DMS79 treated with DMSO at 0.1 percent for 48 hours (cell line): ENCODE measurements at places on chromosomes 4 and X.

- DNase-seq: no peak
Observed at GRCh38 chr4:185227131-185227551, 17.7 kb downstream of the SNX25 start.

DNA sequence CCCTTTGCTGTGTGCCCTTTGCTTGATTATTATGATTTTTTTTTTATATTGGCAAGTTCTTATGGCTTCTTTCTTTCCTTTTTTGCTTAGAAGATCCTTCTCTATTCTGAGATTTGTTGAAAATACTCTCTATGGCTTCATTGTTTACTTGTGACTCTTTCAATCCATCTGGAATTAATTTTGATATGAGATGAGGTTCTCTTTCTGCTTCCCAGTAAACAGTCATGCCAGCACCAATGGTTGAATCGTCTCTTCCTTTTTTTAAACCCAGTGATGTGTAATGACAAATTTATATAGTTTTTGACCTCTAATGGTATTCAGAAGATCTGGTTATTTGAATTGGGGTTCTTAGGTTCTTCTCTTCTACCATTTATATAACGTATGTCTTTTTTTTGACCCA is 121.8 kb downstream of the ARHGAP10 start:
- no peak for DNase-seq

DNA sequence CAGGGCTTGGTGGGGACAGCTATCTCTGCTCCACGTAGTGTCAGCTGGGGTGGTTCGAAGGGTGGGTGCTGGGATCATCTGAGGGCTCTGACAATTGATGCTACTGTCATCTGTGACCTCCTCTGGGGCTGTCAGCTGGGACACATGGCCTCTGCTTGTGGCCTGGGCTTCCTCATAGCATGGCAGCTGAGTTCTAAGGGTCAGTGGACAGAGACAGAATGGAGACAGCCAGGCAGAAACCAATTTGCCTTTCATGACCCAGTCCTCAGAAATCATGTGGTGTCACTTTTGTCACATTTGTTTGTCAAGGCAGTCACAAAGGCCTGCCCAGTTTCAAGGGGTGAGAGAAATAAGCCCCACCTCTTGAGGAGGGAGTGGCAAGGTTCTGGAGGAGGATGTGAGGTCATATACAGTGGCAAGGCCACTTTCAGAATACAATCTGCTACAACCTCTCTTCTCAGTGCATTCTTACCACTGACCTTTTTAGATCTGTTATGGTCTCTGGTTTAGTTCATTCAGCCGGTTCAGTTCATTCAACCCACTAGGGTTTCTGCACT is 103.6 kb upstream of the BCOR start:
- DNase-seq: no peak

GRCh38 chrX:80663331-80663730 is 146.3 kb downstream of the BRWD3 start:
- DNase-seq: no peak

DNA sequence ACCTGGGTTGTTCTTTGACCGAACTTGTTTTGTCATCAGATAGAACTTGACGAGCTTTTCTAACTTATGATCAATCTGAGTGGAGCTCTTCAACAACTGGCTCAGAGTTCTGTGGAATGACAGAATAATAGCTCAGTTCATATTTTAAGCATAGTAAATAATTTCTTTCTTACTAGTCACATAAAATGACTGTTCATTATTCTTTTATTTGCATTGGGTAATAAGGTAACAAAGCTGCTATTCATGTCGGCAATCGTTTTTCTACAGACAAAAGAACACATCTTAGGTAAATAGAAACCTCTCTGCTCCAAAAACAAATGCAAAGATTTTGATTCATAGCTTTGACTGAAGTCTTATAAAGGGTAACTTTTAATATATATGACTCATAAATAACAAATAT is 57.3 kb upstream of the CXCL8 start:
- DNase-seq: no peak

DNA sequence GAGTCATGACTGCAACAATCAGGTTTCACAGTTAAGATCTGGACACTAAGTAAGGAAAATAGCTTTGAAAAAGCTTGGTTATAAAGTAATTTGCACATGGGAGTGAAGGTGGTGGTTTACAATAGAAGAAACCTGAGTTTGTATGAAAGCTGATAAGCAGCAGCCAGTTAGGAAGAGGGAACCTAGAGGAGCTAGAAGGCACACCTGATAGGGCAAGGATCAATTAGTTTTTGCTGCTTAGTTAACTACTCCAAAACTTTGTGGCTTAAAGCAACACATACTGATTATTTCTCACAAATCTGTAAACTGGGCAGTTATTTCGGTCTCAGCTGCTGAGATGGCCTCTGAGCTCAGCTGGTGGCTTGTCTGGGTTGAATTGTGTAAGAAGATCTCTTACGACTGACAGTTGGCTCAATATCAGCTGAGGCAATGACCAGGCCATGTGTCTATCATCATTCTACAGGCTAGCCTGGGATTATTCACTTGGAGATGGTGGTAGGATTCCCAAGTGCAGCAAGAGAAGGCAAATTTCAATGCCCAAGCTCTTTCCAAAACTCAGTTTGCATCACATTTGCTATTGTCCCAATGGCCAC is 255.0 kb upstream of the PITX2 start:
- no peak for DNase-seq

DNA sequence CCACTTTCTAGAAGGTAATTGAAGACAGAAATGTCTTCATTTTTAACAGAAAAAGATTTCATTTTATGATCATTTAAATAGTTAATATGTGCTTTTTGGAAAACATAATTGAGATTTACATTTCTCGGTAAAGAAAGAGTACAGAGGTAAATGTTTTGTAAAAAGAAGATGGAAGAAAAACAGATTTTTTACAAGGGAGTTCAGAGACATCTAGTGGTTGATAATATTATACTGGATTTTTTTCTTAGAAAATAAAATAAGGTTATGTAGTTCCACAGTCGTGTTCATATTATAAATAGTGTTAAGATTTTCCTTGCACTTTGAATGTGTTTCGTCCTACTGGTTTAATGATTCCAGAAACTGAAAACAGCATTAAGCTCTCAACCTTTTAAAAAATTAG is 60.6 kb downstream of the SMARCA1 start:
- DNase-seq: peak; percentile 0

- no peak for DNase-seq
Observed at GRCh38 chr4:37758226-37758625, 68.3 kb upstream of the PGM2 start.

- DNase-seq: no peak
Observed at GRCh38 chrX:9919632-9920172, 47.5 kb upstream of the CLDN34 start.

DNA sequence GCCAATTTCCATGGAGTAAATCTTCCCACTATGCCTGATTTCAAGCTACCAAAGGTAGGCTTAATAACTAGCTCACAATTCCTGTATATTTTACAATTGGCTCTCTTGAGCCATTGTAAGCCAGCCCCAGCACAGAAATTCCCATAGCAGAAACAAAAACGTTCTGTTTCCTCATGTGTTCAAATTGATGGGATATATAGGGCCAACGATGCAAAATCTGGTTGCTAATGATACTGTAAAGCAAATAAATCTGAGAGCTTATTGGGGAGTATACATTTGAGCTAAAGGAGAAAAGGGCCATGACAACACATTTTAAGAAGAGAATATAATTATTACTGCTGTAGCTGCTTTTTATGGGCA is 267.1 kb upstream of the FTHL17 start:
- no peak for DNase-seq

GRCh38 chr4:8493484-8493883 is 52.9 kb downstream of the TRMT44 start:
- DNase-seq: no peak

GRCh38 chr4:85595098-85595775 is 120.3 kb downstream of the ARHGAP24 start:
- DNase-seq: no peak

GRCh38 chr4:175297965-175298565 is 379.9 kb downstream of the ADAM29 start:
- no peak for DNase-seq

- peak; percentile 5 for DNase-seq
Observed at GRCh38 chr4:173318240-173318639, 15.9 kb downstream of the HMGB2 start.

DNA sequence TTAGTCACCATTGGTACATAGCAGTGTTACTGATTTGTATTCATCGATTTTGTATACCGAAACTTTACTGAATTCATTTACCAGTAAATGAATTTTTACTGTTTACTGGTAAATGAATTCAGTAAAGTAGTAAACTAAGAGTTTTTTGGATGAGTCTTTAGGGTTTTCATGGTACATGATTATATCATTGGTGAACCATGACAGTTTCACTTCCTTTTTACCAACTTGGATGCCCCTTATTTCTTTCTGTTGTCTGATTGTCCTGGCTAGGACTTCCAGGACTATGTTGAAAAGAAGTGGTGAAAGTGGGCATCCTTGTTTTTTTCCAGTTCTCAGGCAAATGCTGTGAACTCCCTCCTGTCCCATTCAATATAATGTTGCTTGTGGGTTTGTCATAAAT is 494.9 kb downstream of the GALNTL6 start:
- no peak for DNase-seq

DNA sequence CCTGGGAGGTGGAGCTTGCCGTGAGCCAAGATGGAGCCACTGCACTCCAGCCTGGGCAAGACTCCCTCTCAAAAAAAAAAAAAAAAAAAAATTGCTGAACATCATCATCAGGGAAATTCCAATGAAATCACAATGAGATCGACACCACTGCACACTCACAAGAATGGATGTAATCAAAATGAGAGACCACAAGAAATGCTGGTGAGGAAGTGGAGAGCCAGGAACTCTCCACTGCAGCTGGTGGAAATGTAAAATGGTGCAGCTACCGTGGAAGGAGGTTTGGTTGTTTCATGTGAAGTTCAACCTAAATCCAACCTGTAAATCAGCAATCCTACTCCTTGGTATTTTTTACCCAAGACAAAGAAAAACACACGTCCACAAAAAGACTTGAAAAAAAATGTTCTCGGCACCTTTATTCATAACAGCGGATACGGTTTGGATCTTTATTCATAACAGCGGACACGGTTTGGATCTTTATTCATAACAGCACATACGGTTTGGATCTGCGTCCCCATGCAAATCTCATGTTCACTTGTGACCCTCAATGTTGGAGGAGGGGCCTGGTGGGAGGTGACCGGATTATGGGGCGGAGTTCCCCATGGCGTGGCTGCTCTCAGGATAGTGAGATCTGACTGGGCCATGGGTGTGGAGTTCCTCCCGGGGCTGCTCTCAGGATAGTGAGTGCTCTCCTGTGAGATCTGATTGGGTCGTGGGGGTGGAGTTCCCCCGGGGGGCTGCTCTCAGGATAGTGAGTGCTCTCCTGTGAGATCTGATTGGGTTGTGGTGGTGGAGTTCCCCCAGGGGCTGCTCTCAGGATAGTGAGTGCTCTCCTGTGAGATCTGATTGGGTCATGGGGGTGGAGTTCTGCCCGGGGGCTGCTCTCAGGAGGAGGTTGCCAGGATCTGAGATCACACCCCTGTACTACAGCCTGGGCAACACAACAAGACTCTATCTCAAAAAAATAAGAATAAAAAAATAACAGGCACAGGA is 7.7 kb downstream of the GAK start:
- DNase-seq: no peak
